Stimulated activated CD4-positive, alpha-beta T cell treated with anti-CD3 and anti-CD28 coated beads, Interleukin-2, amount 100 ng/mL, for 48 hours (primary cell): ENCODE measurements at places on chromosomes 13 and 19.
A peak's percentile ranks its signal among the peaks of the same experiment; 100 is the strongest.

DNA sequence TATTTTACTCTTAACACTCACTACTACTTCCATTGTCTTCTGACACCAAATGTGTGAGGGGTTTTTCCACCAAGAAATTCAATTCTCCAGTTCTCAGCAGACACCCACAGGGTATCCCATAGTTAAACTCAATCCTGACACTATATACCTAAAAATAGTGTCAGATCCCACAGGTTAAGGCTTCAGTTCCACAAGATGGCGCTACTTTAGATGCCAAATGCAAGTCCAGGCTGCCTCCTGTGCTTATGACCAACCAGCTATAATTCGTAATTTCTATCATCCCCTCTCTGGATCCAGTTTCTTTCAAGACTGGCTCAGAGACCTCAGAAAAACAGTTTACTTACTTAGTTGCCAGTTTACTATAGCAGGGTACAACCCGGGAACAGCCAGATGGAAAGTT is 1146.2 kb upstream of the SPRY2 start:
- DNase-seq = no peak

DNA sequence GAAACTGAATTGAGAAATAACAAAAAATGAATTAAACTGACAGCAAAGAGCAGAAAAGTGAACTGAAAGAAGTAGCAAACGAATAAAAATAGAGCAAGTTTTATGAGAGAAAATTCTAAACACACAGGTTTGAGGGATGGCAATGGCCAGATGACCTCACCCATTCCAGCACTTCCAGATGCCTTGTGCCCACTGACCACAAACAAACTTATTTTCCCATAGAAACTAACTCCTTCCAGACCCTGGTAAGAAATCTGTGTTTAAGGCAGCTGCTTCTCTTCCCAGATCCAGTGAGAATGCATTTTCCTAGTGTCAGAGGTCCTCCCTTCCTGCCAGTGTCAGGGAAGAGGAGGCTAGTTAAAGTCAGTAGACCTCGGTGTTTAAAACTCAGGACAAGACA is 51.7 kb downstream of the RXFP2 start:
- DNase-seq = no peak

- DNase-seq = no peak
These were observed 144.5 kb downstream of the RGCC start for GRCh38 chr13:41601718-41602445.

- DNase-seq = no peak
These were observed 166.9 kb upstream of the KL start for GRCh38 chr13:32849369-32849768.

GRCh38 chr19:18086590-18087138 is at the start of gene IL12RB1:
TSS of gene IL12RB1 (minus strand) at chr19:18086934. CDS start at chr19:18086823, 111 bp downstream.
- DNase-seq = peak; percentile 20

- no peak for DNase-seq
These were observed 5.7 kb downstream of the OPA3 start for GRCh38 chr19:45578861-45579260.

DNA sequence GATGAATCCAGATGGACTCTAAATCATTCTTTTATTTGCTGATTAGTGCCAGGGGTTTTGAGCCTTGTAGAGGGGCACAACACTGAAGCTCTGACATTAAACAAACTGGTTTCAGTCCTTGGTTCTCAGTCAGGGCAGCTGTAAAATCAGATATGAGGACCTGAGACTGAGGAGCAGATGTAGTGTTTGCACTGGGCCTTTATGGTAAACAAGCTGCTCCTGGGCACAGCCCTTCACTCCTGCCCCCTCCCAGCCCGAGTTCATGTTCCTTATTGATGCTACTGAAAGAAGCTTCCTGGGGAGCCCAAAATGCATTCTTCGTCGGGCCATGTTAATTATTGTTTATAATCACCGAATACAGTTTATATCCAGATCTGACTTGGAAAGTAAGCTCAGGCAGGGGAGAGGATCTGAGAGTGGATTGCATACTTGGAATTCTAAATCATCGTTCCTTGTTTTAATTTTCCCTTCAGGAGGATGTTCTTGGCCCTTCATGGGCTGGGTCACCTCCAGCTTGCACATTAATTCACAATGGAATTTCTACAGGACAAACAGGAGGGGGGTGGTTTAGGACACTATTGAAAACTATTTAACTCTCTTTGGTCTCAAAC is 213.5 kb downstream of the FGF9 start:
- no peak for DNase-seq

DNA sequence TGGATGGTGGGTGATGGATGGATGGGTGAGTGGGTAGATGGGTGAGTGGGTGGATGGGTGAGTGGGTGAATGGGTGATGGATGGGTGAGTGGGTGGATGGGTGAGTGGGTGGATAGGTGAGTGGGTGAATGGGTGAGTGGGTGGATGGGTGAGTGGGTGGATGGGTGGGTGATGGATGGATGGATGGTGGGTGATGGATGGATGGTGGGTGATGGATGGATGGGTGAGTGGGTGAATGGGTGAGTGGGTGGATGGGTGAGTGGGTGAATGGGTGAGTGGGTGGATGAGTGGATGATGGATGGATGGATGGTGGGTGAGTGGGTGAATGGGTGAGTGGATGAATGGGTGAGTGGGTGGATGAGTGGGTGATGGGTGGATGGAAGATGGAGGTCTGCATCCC is 2.8 kb downstream of the SMIM24 start:
- DNase-seq = no peak

- no peak for DNase-seq
These were observed 28.2 kb upstream of the FBL start for GRCh38 chr19:39874404-39874803.

- DNase-seq = no peak
These were observed at the start of gene TEX29 for GRCh38 chr13:111319998-111320911. TSS of gene TEX29 (plus strand) at chr13:111320642. CDS start at chr13:111320891, 249 bp downstream.

DNA sequence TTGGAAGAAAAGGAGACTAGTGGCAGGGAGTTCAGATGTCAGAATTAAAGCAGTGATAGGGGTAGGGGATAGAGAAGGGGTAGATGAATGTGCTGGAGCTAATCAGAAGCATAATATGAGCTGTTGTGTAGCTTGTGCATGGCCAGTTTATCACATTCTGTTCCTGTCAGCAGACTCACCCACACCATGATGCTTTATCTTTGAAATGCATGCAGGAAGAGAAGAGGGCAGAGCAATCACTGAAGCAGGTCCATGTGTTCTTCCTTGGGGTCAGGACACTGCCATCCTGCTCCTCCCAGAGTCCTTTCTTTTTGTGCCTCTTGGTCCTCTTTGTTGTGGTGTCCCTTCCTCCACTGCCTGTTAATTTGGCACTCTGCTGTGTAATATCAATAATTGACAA is 5.8 kb downstream of the CHAMP1 start:
- no peak for DNase-seq

DNA sequence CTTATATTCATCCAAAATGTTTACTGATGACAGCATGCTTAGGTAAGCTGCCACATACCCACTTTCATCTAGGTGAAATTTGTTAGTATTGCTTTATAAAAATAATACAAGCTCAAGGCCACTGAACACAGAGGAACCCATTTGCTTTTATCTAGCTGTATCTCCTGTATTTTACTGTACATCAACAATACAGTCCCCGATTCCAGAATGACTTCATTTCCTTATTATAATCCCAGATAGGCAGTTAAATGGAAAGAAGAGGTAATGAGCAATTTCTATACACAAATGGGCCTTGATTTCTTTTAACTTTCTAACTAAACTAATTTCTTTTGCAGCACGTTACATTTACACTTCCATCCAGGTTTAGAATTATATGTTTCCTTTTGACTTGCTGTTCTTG is 86.2 kb downstream of the SHISA2 start:
- DNase-seq = no peak

DNA sequence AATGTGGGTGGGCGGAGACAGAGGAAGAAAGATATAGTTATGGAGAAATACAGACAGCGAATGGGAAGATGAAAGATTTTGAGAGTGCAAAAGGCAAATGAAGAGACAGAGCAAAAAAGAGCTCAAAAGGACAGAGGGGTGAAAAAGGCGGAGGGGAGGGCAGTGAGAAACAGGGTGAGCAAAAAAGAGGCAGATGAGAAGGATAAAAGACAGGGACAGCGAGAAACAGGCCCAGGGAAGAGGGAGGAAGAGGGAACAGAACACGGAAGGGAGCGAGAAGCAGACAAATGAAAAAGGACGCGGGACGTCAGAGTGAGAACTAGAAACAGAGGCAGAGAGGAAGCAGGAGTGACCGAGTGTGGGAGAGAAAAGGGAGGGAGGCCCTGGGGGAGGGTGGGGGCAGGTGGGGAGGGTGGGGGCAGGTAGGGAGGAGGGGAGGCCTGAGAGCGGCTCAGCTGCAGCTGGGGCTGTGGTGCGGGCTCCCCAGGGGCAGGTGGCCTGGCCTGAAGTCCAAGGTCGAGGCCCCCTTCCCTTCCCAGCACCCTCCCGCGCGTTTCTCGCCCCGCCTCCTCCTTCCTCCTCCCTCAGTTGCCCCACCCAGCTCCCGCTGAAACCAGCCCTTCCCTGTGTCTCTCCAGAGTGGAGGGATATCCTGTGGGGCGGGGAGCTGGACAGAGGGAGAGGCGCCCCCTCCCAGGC is 2.9 kb downstream of the KLK1 start:
- DNase-seq = no peak

GRCh38 chr13:87777387-87777786 is 106.2 kb downstream of the SLITRK5 start:
- no peak for DNase-seq

DNA sequence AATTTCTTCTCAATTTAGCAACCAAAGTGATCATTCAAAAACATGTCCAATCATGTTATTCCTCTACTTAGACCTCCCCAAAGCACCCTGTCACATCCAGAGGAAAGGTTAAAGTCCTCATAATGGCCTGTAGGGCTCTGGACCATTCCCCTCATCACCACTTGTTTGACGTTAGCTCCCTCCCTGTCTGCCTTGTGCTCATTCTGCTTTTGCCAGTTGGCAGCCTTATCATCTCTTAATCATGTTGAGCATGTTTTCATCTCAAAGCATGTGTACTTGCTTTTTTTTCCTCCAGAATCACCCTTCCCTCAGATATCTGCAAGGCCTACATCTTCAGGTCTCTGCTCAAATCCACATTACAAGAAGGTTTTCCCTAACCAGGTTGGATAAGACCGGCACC is 25.9 kb downstream of the UBAC2 start:
- DNase-seq = no peak

DNA sequence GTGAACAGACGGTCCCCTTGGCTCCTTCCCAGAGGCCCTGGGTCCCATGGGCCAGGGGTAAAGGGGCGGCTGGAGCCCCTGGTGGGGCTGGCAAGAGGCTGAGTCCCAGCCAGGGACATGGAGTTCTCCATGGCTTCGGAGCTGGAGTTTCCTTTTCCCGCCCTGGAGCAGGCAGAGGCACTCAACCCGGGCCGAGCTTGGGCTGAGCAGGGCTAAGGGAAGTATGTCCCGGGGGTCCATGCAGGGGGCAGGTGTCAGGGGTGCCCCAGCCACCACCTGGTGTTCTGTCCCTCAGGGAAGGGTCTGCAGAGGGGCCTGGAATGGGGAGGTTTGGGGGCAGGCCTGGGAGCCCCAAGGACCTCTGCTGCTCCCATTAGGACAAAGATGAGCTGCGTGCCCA is 54.0 kb upstream of the TPM4 start:
- DNase-seq = no peak

- no peak for DNase-seq
These were observed 30.2 kb upstream of the TFDP1 start for GRCh38 chr13:113554333-113554700.
